ENCODE measurements at places on chromosomes 5 and 9.

DNA sequence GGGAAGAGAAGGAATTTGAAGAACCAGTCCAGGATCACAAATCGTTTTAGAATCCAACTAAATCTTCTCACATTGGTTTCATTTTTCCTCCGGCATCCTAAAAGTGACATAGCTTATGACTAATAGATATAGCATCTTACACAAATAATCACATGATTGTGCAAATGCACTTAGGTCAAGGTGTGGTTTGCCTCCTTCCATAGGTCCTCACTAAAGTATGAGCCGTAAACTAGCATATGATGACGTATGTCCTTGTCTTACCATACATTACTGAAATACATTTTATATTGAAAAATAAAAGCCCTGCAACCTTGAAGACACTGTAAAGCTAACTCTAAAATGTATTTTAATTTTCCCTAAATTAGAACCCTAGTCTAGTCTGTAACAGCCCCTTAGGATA, 362.7 kb upstream of the ADAMTS16 start:
- no peak for DNase-seq

DNA sequence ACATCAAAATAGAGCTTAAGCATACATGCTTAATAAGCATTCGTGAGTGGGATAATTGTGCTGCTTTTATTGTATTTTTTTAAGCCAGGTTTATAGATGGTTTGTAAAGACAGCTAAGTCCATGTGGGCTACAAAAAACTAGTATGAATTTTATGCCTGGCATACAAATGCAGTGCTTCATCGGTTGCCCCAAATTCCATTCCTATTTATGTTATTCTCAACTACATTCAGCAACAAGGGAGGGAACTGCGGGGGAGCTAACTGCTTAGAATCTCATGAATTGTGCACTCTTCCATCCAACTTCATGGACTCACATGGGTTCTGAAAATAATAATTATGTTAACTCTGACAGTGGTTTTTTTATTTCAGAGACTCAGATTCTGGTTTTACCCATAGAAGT, 199.2 kb downstream of the FAM170A start:
- no peak for DNase-seq

- DNase-seq: peak; percentile 12
Measured at GRCh38 chr9:94783102-94783682, 56.7 kb downstream of the AOPEP start.

GRCh38 chr5:125228363-125229070, 482.1 kb upstream of the ZNF608 start:
- no peak for DNase-seq

GRCh38 chr5:53331463-53331862, 149.0 kb upstream of the FST start:
- DNase-seq: no peak

DNA sequence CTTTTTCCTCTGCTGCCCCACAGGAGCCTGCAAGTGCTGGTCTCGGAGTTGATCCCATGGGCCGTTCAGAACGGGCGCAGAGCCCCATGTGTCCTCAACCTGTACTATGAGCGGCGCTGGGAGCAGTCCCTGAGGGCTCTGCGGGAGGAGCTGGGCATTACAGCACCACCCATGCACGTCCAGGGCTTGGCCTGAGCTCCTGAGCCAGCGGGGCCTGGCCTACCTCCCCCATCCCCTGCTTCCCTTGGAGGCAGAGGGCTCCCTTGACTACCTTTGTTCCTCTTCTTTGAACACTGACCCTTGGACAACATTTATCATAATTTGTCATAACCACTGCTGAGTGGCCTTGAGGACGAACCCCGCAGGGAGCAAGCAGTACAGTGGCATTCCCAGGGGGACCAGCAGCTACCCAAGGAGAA, 6.9 kb upstream of the SLC27A4 start:
- no peak for DNase-seq

DNA sequence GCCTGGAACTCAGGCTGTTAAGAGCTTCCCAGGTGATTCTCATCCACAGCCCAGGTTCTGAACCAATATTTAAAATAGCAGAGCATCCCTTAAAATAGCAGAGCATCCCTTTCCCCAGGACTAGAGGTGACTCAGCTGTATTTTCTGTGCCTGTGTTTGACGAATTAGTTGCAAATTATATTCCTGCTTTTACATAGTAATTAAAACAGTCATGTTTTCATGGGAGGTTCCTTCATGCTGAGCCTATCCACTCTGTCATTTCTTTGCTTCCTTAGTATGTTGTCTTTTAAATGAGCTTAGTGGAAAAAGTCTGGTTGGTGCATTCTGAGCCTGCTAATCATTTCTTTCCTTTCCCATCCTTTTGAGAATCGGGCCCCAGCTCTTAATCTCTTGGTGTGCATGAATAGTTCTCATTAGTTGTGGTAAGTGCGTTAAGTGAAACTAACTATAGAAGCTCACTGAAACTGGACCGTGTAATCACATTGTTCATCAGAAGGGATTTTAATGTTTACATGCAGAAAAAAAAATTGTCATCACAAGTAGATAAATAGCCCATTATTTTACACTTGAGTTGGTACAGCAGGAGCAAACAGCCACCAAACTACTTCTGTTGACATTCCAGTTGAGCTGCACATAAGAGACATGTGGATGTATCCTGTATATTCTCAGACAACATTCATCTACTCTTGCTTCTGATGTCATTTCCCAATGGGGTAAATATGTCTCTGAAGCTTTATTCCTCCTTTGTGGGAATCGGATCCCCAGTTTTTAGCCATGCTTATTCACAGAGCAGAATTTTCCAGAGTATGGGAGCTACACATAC, 596.9 kb upstream of the WWC1 start:
- DNase-seq: no peak

- DNase-seq: no peak
Measured at GRCh38 chr9:1738511-1739100, 276.5 kb upstream of the SMARCA2 start.

DNA sequence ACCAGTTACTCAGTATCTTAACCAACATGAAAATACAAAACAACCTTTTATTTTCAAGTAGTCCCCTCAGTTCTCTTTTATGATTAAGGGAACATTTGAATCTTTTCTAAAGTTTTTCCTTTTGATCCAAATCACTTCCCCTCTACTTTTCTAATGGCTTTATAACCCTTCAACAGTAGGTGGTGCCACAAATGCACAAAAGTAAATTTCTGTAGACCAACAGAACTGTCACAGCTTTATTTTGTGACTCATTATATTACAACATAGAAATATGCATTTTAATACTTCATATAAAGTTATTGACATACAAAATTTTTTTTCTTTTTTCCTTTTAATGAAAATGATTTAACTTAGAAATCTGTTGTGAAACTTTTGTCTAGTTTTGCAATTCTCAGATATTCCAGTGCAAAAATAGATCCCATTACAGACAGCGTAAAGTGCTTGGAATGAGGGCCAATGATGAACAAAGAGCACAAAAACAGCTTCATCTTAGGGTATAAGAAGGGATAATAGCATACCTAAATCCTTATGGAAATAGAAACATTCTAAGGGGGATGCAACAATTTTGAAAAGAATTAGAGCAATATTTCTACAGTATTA, 17.0 kb downstream of the NIPSNAP3B start:
- no peak for DNase-seq

- DNase-seq: no peak
Measured at GRCh38 chr9:131666774-131667173, 73.1 kb downstream of the RAPGEF1 start.

DNA sequence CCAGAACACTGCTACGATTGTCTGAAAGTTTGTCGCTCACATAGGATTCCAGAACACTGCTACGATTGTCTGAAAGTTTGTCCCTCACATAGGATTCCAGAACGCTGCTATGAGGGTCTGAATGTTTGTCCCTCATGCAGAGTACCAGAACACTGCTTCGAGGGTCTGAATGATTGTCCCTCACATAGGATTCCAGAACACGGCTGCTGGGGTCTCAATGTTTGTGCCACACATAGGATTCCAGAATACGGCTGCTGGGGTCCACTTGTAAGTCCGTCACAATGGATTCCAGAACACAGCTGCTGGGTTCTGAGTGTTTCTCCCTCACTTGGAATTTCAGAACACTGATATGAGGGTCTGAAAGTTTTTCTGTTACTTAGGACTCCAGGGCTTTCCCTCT, 203.3 kb downstream of the FOXD4L6 start:
- DNase-seq: no peak

Data from stimulated activated CD8-positive, alpha-beta memory T cell treated with anti-CD3 and anti-CD28 coated beads, Interleukin-4, amount 100 ng/mL, for 1 hour (primary cell).